ENCODE measurements at places on chromosomes 5 and 9.

- DNase-seq = no peak
Observed at GRCh38 chr5:179879003-179879689, 20.5 kb upstream of the MRNIP start.

GRCh38 chr9:29214154-29214689 lies 1640.9 kb upstream of the C9orf72 start:
- no peak for DNase-seq

DNA sequence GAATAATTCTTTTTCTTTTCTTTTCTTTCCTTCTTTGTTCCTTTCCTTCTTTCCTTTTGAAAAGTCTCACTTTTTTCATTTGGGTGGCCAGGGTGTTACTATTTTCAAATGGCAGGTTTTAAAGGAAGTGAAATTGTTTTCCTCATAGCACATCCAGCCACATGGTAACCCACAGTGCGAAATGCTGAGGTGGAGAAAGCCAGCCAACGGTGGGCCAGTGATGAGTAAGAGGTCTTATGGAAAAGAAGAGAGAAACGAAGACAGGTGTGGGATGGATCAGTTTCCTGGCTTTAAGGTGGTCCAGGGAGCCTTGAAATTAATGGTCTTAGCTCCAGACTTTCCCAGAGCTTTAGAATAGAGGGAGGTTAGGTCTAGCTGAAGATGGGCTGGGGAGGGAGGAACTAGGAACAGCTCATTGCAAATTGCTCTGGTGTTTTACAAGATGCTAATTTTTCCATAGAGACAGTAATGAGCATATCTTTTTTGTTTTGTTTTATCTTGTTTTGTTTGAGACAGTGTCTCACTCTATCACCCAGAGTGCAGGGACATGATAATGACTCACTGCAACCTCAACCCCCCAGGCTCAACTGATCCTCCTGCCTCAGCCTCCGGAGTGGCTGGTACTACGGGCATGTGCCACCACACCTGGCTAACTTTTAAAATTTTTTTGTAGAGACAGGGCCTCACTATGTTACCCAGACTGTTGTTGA lies 17.8 kb downstream of the ITK start:
- no peak for DNase-seq

DNA sequence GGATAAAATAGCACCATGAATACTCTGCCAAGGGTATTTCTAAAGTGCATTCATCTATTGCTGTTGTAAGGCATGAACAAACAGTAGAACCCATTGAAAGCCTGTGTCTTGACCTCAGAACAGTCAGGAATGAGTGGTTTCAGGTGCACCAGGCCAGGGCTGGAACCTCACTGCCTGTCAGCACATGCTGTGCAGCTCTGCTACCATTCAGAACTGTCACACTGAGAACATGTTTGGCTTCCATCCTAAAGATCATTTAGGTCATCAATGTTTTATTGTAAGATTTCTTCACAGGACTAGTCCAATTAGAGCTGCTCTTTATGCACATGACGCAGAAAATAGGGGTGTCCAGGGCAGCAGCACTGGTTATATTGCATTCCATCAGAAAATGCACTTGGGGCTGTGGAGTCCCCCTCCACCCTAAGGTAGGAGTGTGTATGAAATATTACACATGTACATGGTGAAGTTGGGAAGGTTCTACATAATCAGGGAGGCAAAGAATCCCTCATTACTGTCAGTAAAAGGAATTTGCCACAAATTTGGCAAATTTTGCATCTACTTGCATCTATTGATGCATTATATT lies 408.0 kb downstream of the CTNND2 start:
- no peak for DNase-seq

DNA sequence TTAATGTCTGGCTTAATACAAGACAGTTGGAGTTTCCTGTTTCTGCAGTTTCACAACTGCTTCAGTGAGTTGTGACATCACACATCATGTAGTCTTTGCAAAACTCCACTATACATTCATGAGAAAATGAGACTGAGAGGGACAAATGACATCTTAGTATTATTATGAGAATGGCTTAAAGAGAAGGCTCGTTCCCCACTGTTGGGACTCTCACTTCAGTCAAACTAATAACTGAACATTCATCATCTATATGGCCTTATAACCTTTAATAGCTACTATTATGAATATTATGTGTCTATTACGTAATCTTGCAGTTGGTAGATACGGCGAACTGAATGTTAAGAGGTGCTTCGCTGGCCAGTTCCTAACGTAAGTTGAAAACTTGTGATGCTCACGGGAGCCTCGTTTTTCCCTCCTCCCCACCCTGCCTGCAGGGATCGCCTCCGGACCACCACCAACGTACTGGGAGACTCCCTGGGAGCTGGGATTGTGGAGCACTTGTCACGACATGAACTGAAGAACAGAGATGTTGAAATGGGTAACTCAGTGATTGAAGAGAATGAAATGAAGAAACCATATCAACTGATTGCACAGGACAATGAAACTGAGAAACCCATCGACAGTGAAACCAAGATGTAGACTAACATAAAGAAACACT lies 79.4 kb downstream of the SLC1A3 start:
- no peak for DNase-seq

- no peak for DNase-seq
Observed at GRCh38 chr9:8183618-8184017, 384.0 kb upstream of the DMAC1 start.

- DNase-seq = no peak
Observed at GRCh38 chr5:132473668-132474067, 16.9 kb downstream of the IRF1 start.
